Common myeloid progenitor, CD34-positive (primary cell): ENCODE measurements at places on chromosomes 7 and 10.

- H3K4me1 ChIP-seq, result peaks cover 32% of the 10 kb centered on the region
- no peak for DNase-seq
- H3K27me3 ChIP-seq, result no peaks in the 10 kb centered on the region
- H3K27ac ChIP-seq, result no peak overlapping the region
- H3K36me3 ChIP-seq, result no peaks in the 10 kb centered on the region
Observed at GRCh38 chr7:69959789-69960499, 361.7 kb downstream of the AUTS2 start.

- H3K27me3 ChIP-seq, result peaks cover 61% of the 10 kb centered on the region
- DNase-seq, result peak; percentile 48
- H3K4me1 ChIP-seq, result no peaks in the 10 kb centered on the region
- no peak overlapping the region for H3K27ac ChIP-seq
- H3K36me3 ChIP-seq, result no peaks in the 10 kb centered on the region
Observed at GRCh38 chr10:34808801-34809745, 6.0 kb downstream of the PARD3 start.

DNA sequence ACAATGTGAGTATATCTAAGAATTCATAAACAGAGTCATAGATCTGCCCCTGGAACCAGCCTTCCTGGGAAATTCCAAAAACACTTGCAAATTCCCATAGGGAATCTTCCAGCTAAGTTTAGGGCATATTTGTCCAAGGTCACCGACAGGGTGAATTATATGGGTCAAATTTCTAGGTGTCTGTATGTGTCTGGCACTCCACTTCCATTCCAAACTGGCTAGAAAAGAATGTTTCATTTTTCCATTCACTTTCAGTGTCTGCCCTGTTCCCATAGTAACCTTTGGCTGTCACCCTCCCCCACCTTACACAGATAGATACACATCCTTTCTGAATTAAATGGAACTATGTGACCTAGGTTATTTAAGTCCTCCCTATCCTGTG lies 230.9 kb downstream of the CREB5 start:
- no peaks in the 10 kb centered on the region for H3K27me3 ChIP-seq
- H3K4me3 ChIP-seq, result no peak overlapping the region
- no peak overlapping the region for H3K27ac ChIP-seq

GRCh38 chr7:140159497-140159896 lies 17.3 kb downstream of the KDM7A start:
- H3K4me3 ChIP-seq, result no peak overlapping the region
- H3K36me3 ChIP-seq, result no peaks in the 10 kb centered on the region
- H3K4me1 ChIP-seq, result no peaks in the 10 kb centered on the region
- H3K27me3 ChIP-seq, result no peaks in the 10 kb centered on the region
- no peak overlapping the region for H3K27ac ChIP-seq

GRCh38 chr7:85806321-85806720 lies 619.5 kb upstream of the SEMA3D start:
- no peaks in the 10 kb centered on the region for H3K4me1 ChIP-seq
- H3K4me3 ChIP-seq, result no peak overlapping the region
- H3K27ac ChIP-seq, result no peak overlapping the region

GRCh38 chr10:61837755-61838171 lies 63.7 kb upstream of the ARID5B start:
- no peak for DNase-seq
- no peak overlapping the region for H3K27ac ChIP-seq
- no peak overlapping the region for H3K4me3 ChIP-seq
- H3K27me3 ChIP-seq, result no peaks in the 10 kb centered on the region

- no peaks in the 10 kb centered on the region for H3K36me3 ChIP-seq
- no peaks in the 10 kb centered on the region for H3K4me1 ChIP-seq
- DNase-seq, result no peak
- no peaks in the 10 kb centered on the region for H3K27me3 ChIP-seq
- no peak overlapping the region for H3K27ac ChIP-seq
Observed at GRCh38 chr7:117582219-117582704, 102.4 kb downstream of the CFTR start.
